ENCODE measurements at places on chromosomes 11 and 22.

GRCh38 chr11:92364177-92364576, 139.6 kb downstream of the FAT3 start:
- DNase-seq = no peak

- DNase-seq = no peak
Observed at GRCh38 chr11:93220078-93220477, 22.3 kb upstream of the SLC36A4 start.

DNA sequence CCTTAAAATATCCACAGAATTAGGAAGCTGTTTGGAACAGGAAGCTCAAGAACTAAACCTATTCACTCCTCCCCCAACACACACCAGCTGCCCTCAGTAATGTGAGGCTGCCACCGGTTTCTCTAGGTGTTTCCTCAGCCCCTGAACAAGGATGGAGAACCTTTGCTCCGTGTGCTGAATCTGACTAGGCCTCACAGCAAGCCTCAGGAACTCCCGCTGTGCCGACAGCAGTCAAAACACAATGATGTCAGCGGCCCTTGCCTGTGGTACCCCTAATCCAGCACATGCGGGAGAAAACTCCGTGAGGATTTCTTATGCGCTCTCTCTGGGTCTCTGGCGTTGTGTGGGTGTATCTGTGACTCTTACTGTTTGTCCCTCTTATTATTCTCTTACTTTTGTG, 153.3 kb downstream of the EFCAB6 start:
- DNase-seq = no peak

DNA sequence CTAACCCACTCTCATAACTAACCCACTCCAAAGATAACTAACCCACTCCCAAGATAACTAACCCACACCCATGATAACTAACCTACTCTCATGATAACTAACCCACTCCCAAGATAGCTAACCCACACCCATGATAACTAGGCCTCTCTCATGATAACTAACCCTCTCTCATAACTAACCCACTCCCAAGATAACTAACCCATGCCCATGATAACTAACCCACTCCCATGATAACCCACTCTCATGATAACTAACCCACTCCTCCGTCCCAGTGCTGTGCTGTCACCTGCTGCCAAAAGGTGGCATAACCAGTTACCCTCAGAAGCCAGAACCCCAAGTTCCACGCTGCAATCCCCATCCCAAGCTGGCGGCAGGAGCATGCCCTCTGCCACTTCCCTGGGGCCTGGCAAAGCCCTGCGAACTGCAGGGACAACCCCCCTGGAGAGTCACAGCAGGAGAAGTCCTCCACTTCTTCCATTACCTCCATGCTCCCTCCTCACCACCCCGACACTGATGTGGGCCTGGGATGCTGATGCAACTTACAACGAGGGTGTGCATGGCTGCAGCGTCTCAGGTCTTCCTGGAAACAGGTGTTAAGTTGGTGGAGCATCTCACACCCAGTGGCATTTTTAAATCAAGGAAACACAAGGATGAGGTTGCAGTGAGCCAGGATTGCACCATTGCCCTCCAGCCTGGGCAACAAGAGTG, 30.8 kb upstream of the CELSR1 start:
- no peak for DNase-seq

DNA sequence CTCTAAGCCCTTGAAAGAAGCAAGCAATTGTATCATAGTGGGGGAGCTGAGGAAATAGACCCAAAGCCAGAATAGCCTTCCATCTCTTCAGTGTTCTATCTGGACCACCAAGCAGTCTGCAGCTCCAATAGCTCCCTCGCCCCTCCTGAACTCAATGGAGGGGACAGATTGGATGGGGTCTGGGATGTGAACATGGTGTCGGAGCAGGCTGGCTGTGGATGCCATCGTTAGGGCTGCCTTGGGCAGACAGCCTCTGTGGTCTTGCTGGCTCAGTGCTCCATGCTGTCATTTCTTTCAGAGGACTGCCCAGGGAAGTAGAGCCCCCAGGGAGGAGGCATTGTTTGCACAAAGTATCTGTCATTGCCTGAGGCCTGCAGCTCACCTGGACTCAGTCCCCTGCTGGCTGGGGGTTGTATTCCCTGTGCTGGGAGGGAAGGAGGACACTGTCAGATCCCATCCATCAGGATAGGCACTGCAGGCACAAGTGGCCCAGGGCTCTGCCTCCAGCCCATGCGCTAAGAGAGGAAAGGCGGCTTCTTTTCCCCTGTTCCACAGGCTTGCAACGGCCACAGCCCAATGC, 537.7 kb downstream of the BUD13 start:
- DNase-seq = no peak

- DNase-seq = no peak
Observed at GRCh38 chr11:118149493-118149892, 3.1 kb downstream of the SCN4B start.

DNA sequence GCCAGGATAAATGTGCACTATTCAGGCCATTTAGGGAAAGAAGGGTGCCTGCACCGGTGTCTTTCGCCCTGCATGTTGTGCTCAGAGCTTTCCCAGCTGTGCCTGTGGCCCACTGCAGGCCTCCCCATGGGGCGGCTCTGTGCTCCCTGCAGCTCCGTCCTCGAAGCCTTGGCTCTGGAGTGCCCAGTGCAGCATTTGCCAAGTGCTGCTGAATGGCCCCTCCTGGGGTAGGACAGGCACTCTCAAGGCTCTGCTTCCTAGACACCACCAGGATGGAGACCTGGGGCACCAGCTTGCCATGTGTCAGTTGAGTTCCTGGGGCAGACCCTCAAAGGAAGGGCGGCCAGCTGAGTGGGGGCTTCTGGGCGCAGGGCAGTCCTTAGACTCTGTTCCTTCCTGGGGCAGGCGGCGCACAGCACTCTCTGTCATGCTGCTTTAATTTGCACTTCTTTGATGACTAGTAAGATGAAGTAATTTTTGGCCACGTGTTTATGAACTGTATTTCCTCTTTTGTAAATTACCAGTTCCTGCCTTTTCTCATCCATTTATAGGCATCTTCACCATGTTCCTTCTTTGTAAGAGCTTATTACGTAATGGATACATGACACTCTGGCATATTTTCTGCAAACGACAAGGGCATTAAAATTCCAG, 32.1 kb upstream of the GNB1L start:
- DNase-seq = no peak

DNA sequence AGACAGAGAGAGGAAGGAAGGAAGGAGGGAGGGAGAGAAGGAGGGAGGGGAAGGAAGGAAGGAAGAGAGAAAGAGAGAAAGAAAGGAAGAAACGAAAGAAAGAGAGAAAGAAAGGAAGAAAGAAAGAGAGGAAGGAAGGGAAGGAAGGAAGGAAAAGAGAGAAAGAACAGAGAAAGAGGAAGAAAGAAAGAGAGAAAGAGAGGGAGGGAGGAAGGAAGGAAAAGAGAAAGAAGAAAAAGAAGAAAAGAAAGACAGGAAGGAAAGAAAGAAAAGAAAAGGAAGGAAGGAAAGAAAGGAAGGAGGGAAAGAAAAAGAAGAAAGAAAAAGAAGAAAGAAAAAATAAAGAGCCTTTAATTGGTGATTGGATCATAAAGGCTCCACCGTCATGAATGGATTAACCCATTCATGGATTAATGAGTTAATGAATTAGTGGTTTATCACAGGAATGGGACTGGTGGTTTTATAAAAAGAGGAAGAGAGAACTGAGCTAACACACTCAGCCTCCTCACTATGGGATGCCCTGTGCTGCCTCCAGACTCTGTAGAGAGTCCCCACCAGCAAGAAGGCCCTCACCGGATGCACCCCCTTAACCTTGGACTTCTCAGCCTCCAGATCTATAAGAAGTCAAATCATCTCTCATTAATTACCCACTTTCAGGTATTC, 9.0 kb upstream of the PLAAT2 start:
- DNase-seq = no peak

All from stimulated activated CD8-positive, alpha-beta memory T cell treated with anti-CD3 and anti-CD28 coated beads, Interleukin-4, amount 100 ng/mL, for 24 hours (primary cell).